ENCODE measurements at places on chromosomes 16 and 17. TPM values are rescaled to one million over a fixed set of nuclear protein-coding genes. Genes with fewer than 3 reads are reported as not detected.

DNA sequence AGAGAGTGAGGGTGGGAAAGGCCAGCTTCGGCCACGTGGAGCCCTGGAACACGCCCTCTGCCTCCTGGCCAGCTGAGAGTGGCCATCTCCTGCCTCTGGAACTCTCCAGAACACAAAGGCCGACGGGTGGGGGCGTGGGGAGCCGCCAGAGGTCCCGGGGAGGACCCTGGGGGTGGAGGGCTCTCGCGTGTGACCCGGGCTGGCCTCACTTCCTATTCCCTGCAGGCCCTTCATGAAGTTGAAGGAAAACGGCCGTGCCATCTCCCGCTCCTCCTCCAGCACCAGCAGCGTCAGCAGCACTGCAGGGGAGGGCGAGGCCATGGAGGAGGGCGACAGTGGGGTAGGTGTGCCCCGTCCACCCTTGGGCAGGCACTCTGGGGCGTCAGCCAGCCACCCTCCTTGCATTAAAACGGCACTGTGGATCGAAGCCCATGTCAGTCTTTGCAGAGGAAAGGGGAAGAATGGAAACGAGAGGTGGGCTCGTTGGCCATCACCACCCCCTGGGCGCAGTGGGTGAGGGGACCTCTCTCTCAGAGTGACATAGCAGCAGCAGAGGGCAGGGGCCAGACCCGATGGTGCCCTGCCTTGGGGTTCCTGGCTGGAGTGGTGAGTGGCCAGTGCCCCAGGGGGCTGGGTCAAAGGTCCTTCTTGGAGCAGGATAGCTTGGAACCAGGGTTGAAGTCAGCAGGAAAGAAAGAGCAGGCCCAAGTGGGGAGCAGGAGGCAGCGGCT, 37.1 kb downstream of the OR1D5 start:
- DNase-seq = no peak

DNA sequence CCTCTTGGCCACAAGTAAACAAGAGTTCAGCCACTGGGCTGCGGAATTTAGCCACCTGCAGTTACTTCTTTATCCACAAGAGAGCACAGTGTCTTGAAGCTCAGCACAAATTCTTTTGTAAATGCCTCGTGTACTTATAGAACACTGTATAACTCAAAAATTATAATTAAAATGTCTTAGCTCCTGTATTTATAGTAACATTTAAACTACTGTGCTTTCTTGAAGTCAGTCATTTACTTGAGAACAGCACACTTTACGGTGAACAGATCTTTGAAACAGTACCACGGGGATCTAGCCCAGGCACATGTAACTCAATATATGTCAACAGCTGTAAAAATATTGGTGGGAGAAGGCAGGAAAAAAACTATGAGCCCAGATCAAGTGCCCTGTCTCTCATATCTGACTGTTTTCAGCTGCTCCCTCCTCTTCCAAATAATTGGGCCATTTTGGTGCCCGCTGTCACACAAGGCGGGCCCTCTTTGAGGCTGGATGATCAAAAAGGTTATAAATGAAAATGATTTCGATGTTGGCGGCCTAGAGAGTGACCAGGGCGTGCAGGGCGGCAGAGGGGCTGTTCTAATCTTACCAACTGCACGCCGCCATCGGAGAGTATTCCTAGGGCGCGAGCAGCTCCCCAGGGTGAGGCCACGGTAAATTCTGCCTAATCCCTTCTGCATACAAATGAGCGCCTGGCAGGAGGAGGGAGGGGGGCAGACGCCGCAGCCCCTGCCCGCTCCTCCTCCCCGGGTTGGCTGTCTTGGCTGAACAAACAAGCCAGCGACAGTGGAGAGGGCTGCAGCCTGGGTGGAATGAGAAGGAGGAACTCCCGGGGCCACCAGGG, 183.2 kb downstream of the C16orf78 start:
- DNase-seq = no peak

DNA sequence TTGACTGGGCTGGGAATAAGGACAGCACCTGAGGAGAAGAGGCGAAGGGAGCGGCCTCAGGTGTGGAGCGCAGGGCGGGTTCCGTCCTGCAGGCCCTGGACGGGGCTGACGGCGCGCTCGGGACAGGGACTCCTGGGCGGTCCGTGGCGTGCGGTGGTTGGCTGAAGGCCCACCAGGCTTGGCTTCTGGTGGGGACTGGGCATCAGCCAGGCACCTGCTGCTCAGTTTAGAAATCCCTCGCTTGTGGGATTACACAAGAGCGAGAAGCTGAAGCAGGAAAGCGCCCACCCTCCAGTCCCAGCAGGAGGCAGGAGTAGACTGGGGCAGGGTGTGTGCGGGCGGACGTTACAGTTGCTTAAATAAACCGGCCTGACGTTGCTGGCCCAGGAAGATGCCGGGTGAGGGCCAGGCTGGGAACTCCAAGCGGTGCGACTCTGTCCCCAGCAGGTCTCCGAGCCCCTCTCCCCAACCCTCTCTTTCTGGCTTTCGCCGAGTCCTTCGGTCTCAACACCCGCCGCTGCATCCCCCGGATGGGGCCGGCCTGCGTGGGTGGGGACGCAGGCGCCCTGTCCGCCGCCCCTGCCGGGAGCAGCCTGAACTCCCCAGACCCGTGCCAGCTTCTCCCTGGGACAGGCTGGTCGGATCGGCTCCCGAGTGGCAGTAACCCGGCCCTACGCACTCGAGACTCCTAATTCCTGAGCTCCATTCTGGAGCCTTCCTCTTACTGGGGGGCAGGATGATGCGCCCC, 639 bp downstream of the MIF4GD start:
- DNase-seq = peak; percentile 70

DNA sequence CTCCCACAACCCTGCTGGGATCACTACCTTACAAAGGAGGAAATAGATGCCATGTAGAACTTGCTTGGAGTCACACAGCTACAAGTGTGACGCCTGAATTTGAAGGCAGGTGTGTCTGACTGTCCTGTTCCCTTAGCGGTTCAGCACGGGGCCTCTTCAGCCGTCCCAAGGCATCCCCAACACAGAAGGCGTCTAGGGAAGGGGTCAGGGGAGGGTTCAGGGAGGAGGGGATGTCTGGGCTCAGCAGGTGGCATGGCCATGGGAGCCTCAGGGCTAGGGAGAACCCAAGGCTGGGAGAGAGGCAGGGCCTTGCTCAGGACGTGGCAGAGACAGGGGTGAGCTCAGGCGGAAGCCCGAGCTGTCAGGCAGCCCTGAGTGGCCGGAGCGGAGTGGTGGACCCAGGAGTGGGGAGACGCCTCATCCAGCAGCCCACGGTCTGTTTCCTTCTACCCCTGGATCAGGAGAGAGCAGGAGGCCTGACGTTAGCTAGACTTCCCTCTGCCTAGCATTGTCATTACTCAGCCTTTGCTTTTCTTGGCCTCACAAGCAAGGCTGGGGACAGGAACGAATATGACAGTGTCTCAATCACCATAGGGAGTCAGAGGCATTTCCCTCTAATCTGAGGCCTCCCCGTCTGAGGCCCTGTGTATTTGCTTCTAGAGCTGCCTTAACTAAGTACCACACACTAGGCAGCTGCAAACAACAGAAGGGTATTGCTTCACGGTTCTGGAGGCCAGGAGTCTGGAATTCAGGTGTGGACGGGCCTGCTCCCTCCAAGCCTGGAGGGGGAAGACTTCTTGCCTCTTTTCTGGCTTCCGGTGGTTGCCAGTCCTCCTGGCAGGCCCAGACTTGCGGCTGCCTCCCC, 31.3 kb upstream of the ANKRD40CL start:
- DNase-seq = no peak

GRCh38 chr17:3988297-3989040, 24.2 kb upstream of the ATP2A3 start:
- no peak for DNase-seq

The APOBR gene
- 2.9 TPM for total RNA-seq

GRCh38 chr16:26765087-26765486, 301.6 kb upstream of the C16orf82 start:
- no peak for DNase-seq

- DNase-seq = no peak
These were observed 42.3 kb upstream of the MTSS2 start for GRCh38 chr16:70728150-70728549.

The TMEM235 gene
- total RNA-seq = not detected

- no peak for DNase-seq
These were observed 14.1 kb downstream of the CD300LG start for GRCh38 chr17:43860927-43861622.

- DNase-seq = no peak
These were observed 218.0 kb upstream of the TNRC6C start for GRCh38 chr17:77740481-77740880.

DNA sequence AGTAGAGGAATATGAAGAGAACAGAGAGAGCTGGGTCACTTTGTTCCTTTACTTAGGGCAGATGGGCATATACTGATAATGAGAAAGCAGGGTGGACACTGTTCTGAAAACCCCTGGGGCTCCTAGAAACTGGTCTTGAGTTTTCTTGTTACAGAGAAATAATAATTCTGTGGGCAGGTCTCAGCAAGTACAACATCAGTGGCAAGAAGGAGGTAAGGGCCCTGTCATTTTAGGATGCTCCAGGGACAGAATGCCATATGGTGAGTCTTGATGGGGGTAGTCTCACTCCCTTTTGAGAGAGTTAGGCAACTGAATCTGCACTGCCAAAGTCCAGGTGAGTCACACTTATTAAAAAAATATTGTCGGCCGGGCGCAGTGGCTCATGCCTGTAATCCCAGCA, 102.3 kb downstream of the KCNJ2 start:
- DNase-seq = no peak

The LGALS3BP gene
- 71.3 TPM for total RNA-seq

GRCh38 chr17:70204431-70204830, 35.1 kb downstream of the KCNJ2 start:
- no peak for DNase-seq

The PPP1R1B gene
- not detected for total RNA-seq

The ZP2 gene
- not detected for total RNA-seq

GRCh38 chr17:49280061-49280460, 49.5 kb upstream of the PHOSPHO1 start:
- DNase-seq = no peak

The OVCA2 gene
- 21.8 TPM for total RNA-seq

DNA sequence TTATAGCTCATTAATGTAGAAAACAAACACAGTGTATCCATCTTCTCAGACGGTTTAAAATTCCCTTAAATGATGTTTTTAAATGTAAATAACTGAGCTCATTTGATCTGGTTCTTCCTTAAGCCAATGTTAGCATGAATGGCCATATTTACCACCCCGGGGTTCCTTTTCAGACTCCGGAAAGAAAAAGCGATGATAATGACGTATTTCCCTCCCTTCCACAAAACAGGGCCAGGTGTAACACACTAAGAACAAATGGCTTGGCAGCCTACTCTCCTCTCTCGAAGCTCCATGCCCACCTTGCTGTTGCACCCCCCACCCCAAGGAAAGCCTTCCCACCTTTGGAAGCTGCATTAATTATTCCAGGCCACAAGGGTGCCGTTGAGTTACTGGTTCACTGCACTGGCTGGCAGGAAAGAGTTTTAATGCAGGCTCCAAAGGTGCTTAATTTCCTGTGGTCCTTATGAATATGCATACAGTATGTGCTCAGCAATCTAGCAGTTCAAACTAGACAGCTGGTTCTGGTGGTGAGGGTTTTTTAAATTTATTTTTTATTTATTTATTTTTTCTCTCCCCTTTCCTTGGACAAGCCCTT, 378.9 kb downstream of the WWOX start:
- DNase-seq = peak; percentile 8

DNA sequence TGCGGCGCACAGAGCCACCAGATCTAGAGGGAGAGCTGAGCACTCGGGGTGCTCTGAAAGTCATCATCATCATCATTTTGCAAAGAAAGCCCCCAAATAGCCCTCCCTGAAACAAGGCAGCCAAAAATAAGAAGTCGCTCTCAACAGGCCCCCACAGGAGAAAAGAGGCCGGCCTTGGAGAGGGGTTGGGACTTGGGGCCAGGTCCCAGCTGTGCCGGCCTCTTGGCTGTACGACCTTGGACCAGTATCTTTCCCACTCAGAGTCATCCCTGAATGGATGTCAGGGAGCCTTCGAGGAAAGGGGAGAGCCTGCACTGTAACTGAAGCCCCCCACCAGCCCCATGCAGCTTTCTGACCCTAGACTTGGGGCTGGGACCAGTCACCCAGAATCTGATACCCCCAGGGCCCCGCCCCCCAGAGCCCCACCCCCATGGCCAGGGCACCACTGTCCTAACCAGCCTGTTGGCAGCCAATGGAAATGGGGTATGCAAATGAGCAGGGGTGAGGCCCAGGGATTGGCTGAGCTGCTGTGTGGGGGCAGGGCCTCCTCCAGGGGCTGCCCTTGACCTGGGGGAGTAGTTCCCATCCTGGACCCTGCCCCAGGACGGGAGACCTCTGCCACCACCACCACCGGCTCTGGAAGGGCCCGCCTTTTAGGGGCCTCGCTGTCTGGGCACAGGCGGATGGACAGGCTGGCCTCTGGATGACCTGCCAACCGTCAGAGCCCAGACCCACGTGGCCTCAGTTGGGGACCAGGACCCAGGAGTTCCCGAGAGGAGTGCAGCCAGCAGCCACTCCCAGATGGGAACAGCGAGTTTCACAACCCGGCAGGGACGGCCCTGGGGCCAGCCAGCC, 15.4 kb downstream of the ZFPM1 start:
- DNase-seq = peak; percentile 30

GRCh38 chr17:50845240-50846147, 10.1 kb downstream of the WFIKKN2 start:
- no peak for DNase-seq

The KLHL10 gene
- 0.12 TPM for total RNA-seq

The RND2 gene
- not detected for total RNA-seq

GRCh38 chr17:41771389-41772206, 14.9 kb downstream of the JUP start:
- DNase-seq = no peak

The CHP2 gene
- total RNA-seq = not detected

Measured in activated naive CD4-positive, alpha-beta T cell treated with anti-CD3 and anti-CD28 coated beads, Interleukin-2, amount 50 U/mL, for 72 hours (primary cell).